Upper lobe of right lung (tissue), 1 donor: ENCODE measurements at places on chromosomes 7 and 10. TPM values are rescaled to one million over a fixed set of nuclear protein-coding genes. Genes with fewer than 3 reads are reported as not detected.

Gene HDAC9
- total RNA-seq: 52.4 TPM

Gene NEUROD6
- total RNA-seq: not detected

Gene SPDYE5
- not detected for total RNA-seq

Gene GPNMB
- 322 TPM for total RNA-seq

Gene RSPH10B
- not detected for total RNA-seq

Gene JAKMIP3
- 0.32 TPM for total RNA-seq

Gene H2BK1
- not detected for total RNA-seq

Gene SPDYE11
- not detected for total RNA-seq

Gene CAV1
- total RNA-seq: 695 TPM

Gene PITX3
- total RNA-seq: not detected

Gene DNAJC12
- total RNA-seq: 1.6 TPM
